Left hindlimb (tissue), 1 donor: ENCODE measurements at places on chromosomes 13 and 19.

DNA sequence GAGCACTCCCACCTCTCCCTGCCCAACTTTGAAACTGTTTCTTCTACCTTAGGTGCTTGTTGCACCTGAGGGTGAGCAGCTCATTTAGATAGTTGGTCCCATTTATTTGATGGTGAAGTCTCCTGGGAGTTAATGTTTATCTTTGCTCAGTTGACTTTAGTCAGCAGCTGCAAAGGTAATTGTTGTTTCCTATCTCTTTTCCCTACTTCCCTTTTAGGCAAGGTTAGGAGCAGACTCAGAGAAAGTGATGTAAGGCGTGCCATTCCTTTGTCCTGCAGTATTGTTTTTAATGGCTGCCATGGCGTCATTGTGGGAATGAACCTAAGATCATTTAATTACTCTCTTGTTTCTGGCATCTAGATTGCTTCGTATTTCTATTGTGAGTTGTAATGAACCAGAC, 11.6 kb downstream of the AKAP11 start:
- DNase-seq, result no peak

GRCh38 chr19:19034204-19034624, 811 bp downstream of the ARMC6 start:
- DNase-seq, result peak; percentile 42

GRCh38 chr13:27362064-27362751, 62.2 kb upstream of the GTF3A start:
- peak; percentile 82 for DNase-seq

DNA sequence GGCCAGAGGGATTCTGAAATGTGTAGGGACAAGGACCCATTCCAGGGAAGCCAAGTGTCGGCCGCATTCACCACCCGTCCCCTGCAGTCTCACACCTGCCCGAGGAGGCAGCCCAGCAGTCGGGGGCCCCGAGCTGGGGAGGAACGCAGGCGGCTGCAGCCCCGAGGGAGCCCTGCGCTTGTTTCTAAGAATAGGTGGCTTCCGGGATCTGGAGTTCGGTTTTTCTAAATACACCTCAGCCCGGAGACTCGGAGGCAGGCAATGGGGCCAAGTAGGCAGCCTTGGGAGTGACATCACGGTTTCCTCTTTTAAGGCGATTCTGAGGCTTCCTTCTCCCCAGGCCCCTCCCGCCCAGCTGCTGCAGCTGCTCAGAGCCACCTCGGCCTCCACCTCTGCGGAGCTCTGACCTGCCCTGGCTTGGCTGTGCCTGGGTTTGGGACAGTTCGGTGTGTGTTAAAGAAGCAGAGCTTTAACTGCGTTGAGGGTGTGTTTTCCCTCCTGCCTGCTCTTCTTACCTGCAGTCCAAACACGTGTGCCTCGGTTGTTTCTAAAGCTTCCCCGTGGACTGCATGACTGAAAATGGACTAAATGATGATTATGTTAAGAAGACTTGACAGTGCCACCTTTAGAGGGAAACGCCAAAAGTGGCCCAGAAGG, 80.5 kb downstream of the COL4A2 start:
- DNase-seq, result peak; percentile 87

- no peak for DNase-seq
These were observed 115.5 kb downstream of the LACC1 start for GRCh38 chr13:43994999-43995859.

DNA sequence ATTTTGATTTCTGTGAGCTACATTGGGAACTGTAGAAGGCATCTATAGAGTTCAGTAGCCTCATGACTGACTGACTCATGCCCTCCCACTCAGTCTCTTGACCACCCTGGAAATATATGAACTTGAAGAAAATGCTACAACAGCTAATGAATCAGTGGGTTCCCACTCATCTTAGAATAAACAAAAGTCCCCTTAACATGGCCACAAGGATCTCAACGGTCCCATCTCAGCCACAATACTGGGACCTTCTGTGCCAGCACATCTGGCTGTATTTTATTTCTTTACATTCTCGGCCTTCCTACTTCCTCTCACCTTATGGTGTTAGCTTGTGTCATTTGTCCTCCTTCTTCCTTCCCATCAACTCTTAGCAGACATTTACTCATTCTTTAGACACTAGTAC, 619.8 kb downstream of the DCT start:
- DNase-seq, result no peak

- no peak for DNase-seq
These were observed 61.0 kb upstream of the RAP2A start for GRCh38 chr13:97372936-97373335.

- no peak for DNase-seq
These were observed 8.3 kb downstream of the PGLYRP1 start for GRCh38 chr19:46014534-46014933.

DNA sequence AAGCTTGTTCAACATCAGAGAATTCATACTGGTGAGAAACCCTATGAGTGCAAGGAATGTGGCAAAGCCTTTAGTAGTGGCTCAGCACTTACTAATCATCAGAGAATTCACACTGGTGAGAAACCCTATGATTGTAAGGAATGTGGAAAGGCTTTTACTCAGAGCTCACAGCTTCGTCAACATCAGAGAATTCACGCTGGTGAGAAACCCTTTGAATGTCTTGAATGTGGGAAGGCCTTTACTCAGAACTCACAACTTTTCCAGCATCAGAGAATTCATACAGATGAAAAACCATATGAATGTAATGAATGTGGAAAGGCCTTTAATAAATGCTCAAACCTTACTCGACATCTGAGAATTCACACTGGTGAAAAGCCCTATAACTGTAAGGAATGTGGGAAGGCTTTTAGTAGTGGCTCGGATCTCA, 25.2 kb downstream of the ZNF383 start:
- DNase-seq, result no peak

GRCh38 chr19:18399008-18399407, 1.6 kb upstream of the LRRC25 start:
- no peak for DNase-seq
